NCI-H1092 treated with DMSO at 0.1 percent for 48 hours (cell line): ENCODE measurements at places on chromosomes 4 and X.
A peak's percentile ranks its signal among the peaks of the same experiment; 100 is the strongest.

- DNase-seq: no peak
These were observed 100.3 kb downstream of the HS3ST1 start for GRCh38 chr4:11328401-11328800.

DNA sequence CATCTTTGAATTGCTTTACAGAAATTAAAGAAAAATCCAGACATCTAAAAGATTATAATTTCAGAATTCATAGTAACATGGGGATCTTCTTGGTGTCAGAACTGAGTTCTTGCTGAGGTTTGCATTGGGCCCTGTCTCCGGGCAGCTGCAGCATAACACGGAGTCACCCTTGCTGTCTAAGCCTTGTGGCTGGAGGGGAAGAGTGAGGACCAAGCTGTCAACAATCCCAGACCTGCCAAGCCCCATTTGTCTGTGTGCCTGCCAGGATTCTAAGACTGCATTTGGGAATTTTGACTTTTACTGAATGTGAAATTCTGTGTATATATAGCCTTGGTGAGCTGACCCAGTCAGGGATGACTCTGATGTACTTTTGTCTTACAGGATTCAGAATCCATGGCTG is 25.2 kb upstream of the NAP1L5 start:
- no peak for DNase-seq

- no peak for DNase-seq
These were observed 200.9 kb upstream of the MID1 start for GRCh38 chrX:10821293-10821692.

- no peak for DNase-seq
These were observed 150.8 kb downstream of the AFAP1 start for GRCh38 chr4:7788694-7789425.

- no peak for DNase-seq
These were observed 658 bp downstream of the ATP6AP2 start for GRCh38 chrX:40581336-40581920.

GRCh38 chr4:44448521-44449461 is at the start of gene KCTD8:
TSS of gene KCTD8 (minus strand) at chr4:44448809.
- peak; percentile 88 for DNase-seq

GRCh38 chr4:141247430-141247780 is 26.7 kb downstream of the ZNF330 start:
- DNase-seq: no peak

DNA sequence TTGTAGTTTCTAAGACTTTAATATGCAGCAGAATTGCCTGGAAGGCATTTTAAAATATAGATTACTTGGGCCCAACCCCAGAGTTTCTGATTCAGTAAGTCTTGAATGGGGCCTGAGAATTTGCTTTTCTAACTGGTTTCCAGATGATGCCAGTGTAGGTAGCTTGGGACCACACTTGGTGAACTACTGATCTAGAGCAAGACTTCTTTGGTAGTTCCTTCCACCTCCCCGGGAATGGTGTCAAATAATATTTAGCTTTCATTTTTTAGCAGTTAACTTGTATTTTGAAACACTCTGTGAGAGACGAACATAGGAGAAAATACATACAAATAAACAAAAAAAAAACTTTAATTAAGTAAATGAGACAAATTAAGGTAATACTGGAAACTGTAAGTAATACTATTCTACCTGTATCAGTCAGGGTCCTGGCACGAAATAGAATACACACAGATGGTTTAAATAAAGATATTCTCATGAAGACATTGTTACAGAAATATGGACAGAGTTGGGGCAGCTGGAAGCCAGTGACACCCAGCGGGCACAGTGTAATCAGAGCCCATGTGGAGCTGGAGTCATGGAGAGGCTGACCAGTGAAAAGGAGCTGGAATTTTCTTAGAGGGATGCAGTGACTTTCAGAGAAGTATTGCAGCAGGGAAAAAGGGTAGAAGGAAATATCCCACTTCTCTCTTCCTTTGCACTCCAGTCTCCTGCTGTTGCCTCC is 905.7 kb downstream of the CCSER1 start:
- no peak for DNase-seq

DNA sequence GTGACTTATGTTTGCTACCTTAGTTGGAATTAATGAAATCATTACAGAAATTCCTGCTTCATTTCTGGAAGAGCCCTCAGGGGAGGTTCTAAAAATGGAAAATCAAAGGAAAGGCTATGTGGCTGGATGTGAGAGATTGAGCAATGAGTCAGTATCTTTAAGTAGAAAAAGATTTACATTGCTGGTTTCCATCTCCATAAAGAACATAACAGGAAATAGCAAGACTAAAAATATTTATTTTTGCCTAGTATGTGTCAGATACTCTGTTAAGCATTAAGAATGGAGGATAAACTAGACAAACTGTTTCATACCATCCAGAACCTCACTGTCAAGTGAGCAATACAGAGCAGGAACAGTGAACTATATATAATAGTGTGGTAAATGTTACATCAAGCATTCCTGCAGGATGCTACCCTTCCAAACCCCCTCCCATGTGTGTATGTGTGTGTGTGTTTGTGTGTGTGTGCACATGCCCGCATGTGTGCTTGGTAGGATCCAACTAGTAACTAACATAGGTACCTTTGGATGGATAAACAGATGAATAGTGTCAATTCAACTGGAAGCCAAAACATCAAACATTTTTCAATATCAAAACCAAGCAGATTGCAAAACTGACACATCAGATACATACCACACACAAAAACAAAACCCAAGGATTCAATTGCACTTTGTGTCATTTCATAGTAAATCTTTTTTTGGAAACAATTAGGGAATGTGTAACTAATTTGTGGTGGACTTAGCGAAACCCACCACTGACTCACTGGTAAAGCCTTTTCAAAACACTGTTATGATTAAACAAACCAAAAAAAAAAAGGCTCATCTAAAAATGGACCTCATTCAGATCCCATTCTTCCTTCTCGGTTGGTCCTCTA is 223.4 kb downstream of the SHROOM3 start:
- DNase-seq: no peak

DNA sequence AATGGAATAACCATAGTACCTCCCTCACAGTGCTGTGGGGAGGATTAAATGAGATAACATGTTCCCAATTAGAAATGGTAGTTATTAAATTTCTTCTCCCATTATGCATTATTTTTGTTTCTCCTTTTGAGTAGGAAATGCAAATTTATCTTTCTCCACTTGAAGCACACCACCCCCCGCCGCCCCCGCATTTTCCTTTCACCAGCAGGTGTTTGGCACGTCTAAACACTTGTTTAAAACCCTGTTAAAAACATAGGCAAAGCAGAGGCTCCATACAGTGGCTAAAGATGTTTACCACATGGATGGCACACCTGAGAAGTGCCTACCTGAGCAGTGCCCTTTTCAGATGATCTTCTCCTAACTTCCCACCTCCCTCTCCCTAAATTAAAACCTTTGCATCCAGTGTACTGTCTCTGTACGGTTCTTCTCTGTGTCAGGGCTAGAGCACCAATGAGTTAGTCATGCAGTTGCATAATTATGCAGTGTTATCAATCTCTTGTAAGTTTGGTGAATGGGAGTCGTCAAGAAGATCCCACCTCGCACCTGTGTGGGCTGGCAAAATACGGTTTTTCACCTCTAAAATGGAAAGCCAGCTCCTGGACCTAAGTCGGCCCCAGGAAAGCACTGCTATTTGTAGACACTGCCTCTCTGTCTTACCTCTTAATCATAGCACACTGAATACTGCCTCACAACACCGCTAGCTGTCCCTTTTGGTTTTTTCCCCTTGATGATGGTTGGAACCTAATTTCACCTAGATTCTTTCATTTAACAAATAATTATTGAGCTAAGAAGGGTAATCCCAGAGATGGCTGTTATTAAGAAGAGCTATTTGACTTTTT is 122.0 kb downstream of the CT47B1 start:
- no peak for DNase-seq

DNA sequence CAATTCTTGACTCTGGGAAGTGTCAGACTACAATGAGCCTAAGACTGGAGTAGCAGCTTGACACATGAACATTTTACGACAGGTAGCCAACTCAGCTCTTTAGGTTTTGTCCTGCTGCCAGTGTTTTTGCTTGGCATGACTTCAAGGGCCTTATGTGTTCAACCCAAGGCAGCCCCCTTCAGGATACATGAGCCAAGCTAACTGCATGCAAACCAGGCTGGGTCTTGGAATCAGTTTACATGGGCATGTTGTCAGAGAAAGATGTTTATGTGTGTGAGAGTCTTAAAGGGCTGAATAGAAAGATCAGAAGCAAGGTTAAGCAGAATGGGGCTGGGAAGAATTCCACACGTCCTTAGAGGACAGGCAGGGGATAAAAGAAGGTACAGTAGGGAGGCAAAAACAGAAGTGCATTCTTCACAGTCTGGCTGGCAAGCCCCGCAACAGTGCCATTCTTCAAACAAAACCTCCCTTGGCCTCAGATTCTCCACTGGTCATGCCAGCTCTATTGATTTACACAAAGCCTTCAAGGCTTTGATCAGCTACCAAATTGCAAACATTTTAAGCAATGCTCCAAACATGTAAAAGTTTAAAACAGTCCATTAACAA is 97.3 kb downstream of the NKX6-1 start:
- peak; percentile 14 for DNase-seq

DNA sequence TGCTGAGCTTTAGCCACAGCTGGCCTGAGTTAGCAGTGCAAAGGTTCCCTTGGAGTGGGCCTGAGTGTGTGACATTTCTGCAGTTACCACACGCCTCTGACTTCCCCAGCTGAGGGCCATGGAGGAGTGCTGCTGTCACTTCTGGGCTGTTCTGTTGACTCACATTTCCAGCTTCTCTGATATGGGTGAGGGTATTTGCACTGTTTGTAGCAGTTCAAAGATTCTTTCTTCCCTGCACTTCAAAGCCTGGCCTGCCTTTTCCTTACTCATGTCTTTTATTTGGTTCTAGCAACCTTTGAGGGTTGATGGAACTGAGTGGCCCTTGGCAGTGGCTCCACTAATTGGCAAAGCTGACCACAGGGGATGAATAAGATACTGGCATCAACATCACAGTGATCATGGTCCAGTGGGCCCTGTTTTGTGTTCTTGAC is 26.4 kb upstream of the SCML1 start:
- no peak for DNase-seq

GRCh38 chr4:106314960-106315359 is 1.0 kb downstream of the TBCK start:
- DNase-seq: no peak

- no peak for DNase-seq
These were observed 5.1 kb upstream of the FAM184B start for GRCh38 chr4:17786567-17786966.

GRCh38 chr4:139872274-139872673 is 206.7 kb downstream of the MGST2 start:
- no peak for DNase-seq
